ENCODE measurements at places on chromosomes 1 and 21.

DNA sequence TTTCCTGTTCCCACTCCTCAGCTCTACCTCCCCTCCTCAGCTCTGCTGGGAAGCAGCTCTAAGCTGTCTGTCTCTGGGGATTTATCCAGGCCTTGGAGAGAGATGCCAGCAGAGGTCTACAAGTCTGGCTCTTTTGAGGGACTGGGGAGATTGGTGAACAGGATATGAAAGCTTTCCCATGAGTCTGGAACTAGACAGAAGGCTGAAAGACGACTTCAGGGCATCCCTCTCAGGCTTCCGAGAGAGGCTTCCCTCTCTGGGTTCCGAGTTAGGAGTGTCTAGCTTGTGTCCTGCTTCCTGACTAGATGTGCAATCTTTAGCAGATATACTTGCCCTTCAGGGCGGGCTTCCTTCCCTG lies 733 bp downstream of the TMEM35B start:
- no peak for DNase-seq

DNA sequence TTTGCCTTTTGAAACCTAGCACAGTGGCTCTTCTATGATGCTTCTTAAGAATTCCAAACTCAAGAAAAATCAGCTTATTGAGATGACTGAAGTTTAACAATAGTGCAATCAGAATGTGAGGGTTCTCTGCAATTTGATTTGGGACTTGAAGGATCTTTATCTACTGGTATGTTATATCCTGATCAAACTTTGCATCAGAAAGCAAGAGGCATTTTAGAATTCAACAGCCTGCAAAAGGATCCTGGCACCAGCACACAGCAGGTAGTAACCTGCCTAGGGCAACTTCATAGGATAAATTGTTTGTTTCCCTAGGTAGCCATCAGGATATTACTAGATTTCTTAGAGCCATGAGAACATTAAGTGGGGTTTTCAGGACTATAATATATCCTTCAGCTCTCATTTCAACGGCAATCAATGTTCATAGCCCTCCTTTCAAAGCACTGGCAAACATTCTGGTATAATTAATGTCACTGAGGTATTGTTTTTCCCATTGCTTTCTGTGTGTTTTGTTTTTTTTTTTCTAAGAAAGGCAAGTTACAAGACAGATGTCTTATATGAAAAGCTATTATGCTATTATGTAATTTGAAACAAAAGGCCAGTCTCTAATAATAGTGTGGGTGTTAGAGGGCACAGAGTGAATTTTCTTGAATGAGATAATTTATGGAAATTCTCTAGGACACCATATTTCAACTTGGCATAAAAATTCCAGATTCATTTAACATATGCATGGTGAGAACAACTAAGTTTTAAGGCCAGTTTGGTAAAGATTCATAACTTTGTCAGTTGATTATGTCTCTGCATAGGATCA lies 34.5 kb downstream of the NTNG1 start:
- DNase-seq, result no peak

DNA sequence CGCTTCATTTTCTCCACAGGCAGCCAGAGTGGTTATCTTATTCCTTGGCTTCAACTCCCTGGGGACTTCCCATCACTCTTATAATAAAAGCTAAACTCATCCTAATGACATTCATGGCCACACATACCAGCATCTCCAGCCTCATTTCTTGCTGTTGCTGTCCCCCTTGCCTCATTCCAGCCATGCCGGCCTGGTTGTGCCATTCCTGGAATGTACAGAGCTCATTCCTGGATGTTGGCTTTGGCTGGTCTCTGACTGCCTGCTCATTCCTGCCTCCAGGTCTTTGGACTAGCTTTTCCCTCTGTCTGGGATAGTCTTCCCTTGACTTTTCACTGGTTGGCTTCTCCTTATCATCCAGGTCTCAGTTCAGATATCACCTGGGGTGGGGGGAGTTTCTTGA lies 2.4 kb upstream of the PEF1 start:
- DNase-seq, result no peak

- DNase-seq, result no peak
Observed at GRCh38 chr1:196049407-196049806, 558.8 kb downstream of the KCNT2 start.

DNA sequence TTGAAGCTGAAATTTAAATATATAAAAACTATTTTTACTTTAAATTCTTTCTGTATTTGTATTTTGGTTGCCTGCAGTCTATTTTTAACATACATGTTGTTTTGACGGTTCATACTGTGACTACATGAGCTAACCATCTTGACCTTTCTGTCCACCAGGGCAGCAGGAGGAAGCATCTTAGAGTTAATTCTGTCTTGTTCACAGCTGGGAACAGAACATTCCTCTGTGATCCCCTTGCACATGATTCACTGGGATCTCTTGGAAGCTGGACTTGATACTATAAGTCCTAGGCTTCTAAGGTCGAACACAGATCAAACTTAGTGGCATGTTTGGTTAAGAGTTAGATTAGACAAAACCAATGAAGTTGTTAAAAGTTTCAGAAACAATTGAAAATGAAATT lies 99.7 kb downstream of the NFIA start:
- DNase-seq, result no peak

- DNase-seq, result no peak
Observed at GRCh38 chr1:212437179-212437798, 4.6 kb downstream of the NENF start.

DNA sequence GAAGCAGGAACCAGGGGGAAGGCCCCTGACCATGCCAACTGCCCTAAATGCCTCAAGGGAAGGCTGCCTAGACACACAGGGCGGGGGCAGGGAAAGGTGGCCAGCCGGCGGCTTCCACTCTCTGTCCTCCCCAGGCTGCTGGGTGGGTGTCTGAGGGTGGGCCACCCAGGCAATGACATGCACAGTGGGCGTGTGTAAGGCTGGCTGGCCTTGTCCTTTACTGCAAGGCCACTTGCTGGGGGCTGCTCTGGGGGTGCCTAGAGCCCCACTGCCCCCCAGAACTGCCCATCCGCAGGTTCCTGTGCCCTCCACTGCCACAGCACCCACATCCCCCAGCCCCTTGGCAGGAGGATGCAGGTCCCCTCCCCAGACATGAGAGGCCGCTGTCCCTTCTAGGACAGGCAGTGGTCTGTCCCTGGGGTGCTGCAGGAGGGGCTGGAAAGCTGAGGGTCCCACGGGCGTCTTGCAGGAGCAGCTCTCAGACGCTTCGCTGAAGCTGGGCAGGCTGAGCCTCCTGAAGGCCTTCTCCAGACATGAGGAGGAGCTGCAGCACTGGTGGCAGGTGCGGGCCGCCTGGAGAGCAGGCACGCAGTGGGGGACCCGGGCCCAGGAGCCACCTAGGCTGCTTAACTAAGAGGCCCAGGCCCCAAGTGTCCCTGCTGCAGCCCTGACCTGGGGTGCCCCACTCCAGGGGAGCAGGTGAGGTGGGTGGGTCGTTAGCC lies 10.1 kb downstream of the CCDC27 start:
- DNase-seq, result no peak

DNA sequence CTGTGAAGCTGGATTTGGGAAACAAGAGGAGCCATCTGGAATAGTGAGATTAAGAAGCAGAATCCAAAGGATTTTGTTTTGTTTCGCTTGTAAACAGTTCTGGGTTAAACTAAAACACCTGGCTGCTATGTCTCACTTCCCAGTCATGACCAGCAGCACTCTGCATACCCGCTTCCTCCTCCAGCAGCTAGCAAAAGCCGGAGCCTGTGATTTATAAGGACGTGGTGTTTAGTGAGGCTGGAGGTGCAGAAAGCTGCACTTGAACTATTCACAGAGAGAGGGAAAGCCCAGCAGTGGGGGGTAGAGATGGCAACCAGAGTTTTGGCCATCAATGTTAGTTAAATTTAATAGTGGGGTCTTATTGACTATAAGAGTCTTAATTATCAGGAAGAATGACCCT lies 240.2 kb downstream of the AJAP1 start:
- DNase-seq, result no peak

GRCh38 chr1:212591922-212592321 lies 16.6 kb upstream of the ATF3 start:
- DNase-seq, result no peak

DNA sequence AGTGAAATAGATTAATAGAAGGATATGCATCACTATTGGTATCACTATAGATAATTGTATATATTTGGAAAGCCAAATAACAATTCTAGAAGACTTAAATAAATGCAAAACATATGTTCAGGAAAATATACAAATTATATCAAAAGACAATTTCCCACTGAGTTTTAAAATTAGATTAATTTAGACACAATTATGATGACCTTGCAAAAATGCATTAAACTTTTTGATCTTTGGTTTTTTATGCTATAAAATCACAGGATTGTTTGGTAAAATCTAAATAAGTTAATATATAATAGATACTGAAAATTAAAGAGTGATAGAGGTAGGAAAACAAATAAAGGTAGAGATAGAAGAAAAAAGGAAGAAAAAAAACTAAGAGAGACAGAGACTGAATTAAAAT lies 2027.7 kb downstream of the MRPL39 start:
- no peak for DNase-seq

DNA sequence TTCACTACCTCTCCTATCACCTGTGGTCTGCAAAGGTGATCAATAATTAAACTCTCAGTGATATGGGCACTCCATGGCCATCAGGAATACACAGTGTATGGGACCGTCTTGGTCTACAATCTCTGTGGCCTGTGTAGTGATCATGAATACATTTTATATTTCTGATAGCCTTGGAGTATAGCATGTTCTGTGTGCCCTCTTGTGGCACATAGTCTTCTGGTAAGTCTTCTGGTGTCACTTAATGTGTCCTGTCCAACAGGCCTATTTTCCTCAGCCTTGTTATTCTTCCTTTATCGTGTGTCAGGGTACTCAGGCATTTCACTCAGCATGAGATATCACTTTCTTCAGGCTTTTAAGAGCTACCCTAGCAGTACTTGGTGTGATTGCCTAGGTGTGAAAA lies 393.6 kb downstream of the AGBL4 start:
- no peak for DNase-seq

GRCh38 chr1:59926381-59927123 lies at the start of gene CYP2J2:
Gene CYP2J2 (minus strand): TSS chr1:59926773. CDS start chr1:59926746, 27 bp downstream.
- DNase-seq, result peak; percentile 64

- DNase-seq, result no peak
Observed at GRCh38 chr1:160623862-160624261, 23.0 kb downstream of the SLAMF1 start.

- DNase-seq, result no peak
Observed at GRCh38 chr21:14312871-14313270, 70.1 kb downstream of the HSPA13 start.

- DNase-seq, result no peak
Observed at GRCh38 chr1:145855426-145855948, 3.4 kb downstream of the PIAS3 start.

GRCh38 chr1:183164963-183165362 lies 21.1 kb upstream of the LAMC2 start:
- DNase-seq, result no peak

- no peak for DNase-seq
Observed at GRCh38 chr1:171783816-171784530, 2.5 kb downstream of the METTL13 start.

GRCh38 chr1:109732390-109732881 lies 8.4 kb downstream of the GSTM3 start:
- no peak for DNase-seq

- DNase-seq, result no peak
Observed at GRCh38 chr1:37429029-37429428, 45.4 kb upstream of the ZC3H12A start.

- DNase-seq, result no peak
Observed at GRCh38 chr1:7119156-7119555, 333.9 kb downstream of the CAMTA1 start.

DNA sequence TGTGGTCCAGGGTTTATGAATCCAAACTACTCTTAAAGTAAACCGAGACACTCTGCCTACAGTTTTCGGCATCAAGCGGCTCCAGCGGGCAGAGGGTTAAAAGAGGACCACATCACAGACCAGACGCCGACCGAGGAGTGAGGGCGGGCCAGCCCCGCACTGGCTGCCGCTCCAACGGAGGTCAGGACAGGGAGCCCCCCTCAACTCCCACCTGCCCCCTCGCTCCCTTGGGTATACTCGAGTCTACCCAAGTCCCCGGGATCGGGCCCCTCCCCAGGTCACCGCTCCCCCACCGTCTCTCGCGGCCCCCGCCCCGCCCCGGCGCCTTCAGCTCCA lies 312 bp downstream of the ARNT start:
- no peak for DNase-seq

DNA sequence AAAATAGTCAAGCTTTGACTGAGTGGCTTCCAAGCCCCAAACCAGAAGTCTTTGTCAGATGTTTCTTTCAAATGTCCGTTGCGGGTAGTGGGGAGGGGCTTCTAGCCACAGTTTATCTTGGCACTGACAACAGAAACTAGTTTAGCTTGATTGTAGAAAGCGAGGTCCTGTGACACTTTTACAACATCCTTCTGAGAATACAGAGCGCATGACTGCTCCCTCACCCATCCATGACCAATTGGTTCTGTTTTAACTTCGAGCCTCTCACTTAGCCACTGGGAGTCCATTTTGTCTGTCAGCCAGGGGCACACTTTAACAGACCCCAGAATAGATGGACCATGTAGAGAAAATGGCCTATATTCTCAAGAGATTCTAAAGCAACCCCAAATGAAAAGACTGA lies 199.2 kb upstream of the ST6GALNAC5 start:
- no peak for DNase-seq

GRCh38 chr1:56644919-56645676 lies at the start of gene PRKAA2:
Gene PRKAA2 (plus strand): TSS chr1:56645314. CDS start chr1:56645388, 74 bp downstream.
- peak; percentile 7 for DNase-seq

GRCh38 chr1:230441183-230442029 lies 15.3 kb upstream of the PGBD5 start:
- no peak for DNase-seq

All from activated CD4-positive, alpha-beta T cell treated with anti-CD3 and anti-CD28 coated beads, Interleukin-2, amount 50 U/mL, for 48 hours (primary cell).